ENCODE measurements at places on chromosomes 4 and X.

GRCh38 chr4:166198516-166199310 lies 325.7 kb downstream of the TLL1 start:
- no peak overlapping the region for H3K4me3 ChIP-seq
- no peak for DNase-seq
- no peaks in the 10 kb centered on the region for H3K4me1 ChIP-seq
- H3K36me3 ChIP-seq: no peaks in the 10 kb centered on the region
- H3K27ac ChIP-seq: no peak overlapping the region

DNA sequence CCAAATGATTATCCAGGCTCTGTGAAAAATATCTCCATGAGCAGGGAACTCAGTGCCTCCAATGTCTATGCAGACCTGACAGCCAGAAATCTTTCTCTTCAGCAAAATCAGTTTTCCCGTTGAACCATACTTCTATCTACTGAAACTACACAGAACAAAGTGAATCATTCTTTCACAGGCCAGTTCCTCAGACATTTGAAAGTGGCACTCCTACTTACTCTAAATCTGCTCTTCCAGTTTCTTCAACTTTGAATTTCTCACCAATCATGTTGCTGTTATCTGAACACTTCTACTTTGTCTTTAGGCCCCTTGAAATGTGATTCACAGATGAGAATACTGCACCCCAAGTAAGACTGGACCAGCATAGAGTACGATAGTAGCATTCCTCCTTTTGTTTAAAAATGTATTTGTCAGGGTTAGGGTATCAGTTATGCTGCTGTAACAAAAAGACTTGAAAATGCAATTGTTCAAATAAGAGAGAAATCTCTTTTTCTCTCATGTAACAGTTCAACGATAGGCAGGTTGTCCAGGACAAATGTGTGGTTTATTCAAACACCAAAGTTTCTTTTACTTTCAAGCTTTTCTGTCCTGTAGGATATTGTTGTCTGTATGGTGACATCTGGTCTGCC lies 210.6 kb upstream of the KLF3 start:
- H3K4me3 ChIP-seq: no peak overlapping the region
- no peaks in the 10 kb centered on the region for H3K27me3 ChIP-seq
- H3K27ac ChIP-seq: no peak overlapping the region
- no peak for DNase-seq
- peaks cover 45% of the 10 kb centered on the region for H3K4me1 ChIP-seq
- no peaks in the 10 kb centered on the region for H3K36me3 ChIP-seq

- no peaks in the 10 kb centered on the region for H3K4me1 ChIP-seq
- no peaks in the 10 kb centered on the region for H3K36me3 ChIP-seq
- no peak overlapping the region for H3K27ac ChIP-seq
- DNase-seq: no peak
- no peaks in the 10 kb centered on the region for H3K27me3 ChIP-seq
Measured at GRCh38 chrX:113384628-113385027, 544.0 kb upstream of the AMOT start.

- peak overlapping the region; percentile 97 for H3K4me3 ChIP-seq
- DNase-seq: peak; percentile 82
- H3K27me3 ChIP-seq: no peaks in the 10 kb centered on the region
- peak overlapping the region; percentile 98 for H3K27ac ChIP-seq
Measured at GRCh38 chrX:15675490-15675921, 10.9 kb upstream of the CLTRN start.

- H3K4me1 ChIP-seq: no peaks in the 10 kb centered on the region
- no peak overlapping the region for H3K4me3 ChIP-seq
- no peak for DNase-seq
- H3K27me3 ChIP-seq: no peaks in the 10 kb centered on the region
Measured at GRCh38 chr4:55258152-55258865, 87.7 kb upstream of the SRD5A3 start.

Data from MM.1S (cell line).